Left colon (tissue), 2 donors: ENCODE measurements at places on chromosomes 6 and 20. TPM values are rescaled to one million over a fixed set of nuclear protein-coding genes. Genes with fewer than 3 reads are reported as not detected.

- no peak for DNase-seq
Measured at GRCh38 chr6:162917506-162917905, 189.7 kb downstream of the PACRG start.

DNA sequence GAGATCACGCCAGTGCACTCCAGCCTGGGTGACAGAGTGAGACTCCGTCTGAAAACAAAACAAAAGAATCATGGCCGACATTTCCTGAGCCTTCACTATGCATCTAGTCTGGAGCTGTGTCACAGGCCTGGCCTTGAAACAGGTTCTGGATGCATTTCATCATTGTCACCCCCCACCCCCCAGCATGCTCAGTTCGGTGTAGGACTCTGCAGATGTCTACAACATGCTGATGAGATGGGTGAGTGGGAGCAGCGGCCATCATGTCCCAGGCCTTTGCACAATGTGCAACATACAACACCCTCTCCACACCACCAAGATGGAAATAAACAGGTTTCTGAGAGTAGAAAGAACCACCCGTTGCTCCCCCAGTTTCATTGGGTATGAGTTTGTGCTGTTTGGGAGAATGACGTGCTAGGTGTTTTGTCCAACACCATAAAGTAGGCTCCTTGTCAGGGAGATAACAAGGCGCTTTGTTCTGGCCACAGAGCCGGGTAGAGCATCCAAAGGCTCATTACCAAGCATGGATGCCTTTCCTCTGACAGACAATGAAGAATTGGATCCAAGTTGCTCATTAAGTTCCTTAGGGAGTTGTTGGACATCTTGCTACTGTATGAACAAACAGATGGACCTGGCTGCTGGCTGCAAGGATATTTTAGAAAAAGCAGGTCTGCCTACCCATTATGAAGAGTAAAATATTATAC lies 22.1 kb downstream of the SNHG17 start:
- DNase-seq = no peak

- DNase-seq = no peak
Measured at GRCh38 chr6:118980063-118980462, 45.1 kb upstream of the MCM9 start.

DNA sequence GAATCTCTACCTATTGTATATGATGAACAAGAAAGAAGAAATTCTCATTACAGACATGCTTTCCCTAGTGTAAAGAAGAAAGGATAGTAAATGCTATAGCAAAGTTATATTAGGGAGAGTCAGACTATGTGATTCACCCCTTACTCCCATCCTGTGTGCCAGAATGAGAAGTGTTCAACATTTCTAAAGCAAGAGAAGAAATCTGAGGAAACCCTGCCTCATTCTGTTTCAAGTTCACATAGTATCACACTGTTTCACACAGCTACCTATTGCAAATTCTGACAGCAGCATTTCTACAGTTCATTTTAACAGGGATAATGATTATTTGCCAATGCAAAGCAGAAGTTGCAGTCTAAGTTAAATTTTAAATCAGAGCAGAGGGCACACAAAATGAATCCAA lies 267.2 kb upstream of the TCF21 start:
- DNase-seq = no peak

- DNase-seq = peak; percentile 14
Measured at GRCh38 chr6:34792605-34793500, 970 bp downstream of the BLTP3A start.

DNA sequence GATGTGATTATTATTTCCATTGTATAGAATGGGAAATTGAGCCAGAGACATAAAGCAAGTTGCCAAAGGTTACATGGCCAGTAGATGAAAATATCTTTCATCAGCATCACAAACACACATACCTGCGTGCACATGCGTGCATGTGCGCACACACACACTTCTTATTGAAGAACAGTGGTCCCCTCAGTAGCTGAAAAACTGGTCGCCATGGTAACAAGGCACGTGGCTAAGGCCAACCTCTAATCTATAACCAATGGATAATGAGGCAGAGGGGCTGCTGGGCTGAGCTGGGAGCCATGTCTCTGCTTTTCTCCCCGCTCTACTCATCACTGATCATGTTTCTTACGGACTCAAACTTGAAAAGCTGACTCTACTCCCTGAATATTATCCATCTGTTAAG lies 60.3 kb downstream of the NRSN1 start:
- no peak for DNase-seq

GRCh38 chr6:123997223-123997622 lies 193.6 kb downstream of the NKAIN2 start:
- peak; percentile 29 for DNase-seq

DNA sequence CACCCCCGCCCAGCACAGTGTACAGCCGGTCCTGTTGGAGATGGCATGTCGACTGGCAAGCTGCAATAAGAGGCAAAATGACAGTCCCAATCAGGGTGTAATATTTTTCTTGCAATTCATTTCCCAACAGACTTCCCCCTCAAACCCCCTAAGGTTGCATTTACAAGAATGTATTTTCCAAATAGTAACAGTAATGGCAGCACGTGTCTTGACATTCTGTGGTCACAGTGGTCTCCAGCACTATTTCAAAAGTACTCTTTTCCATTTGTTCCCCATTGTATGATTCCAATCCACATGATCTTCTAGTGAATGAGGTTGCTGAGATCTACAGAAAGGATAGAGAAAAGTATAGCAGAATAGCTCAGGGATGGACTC lies 97.8 kb upstream of the CARMIL1 start:
- no peak for DNase-seq

GRCh38 chr6:29510746-29511300 lies 23.1 kb upstream of the MAS1L start:
- no peak for DNase-seq

- no peak for DNase-seq
Measured at GRCh38 chr6:15420959-15421438, 175.1 kb downstream of the JARID2 start.

- DNase-seq = no peak
Measured at GRCh38 chr6:7129360-7129759, 21.6 kb downstream of the RREB1 start.

DNA sequence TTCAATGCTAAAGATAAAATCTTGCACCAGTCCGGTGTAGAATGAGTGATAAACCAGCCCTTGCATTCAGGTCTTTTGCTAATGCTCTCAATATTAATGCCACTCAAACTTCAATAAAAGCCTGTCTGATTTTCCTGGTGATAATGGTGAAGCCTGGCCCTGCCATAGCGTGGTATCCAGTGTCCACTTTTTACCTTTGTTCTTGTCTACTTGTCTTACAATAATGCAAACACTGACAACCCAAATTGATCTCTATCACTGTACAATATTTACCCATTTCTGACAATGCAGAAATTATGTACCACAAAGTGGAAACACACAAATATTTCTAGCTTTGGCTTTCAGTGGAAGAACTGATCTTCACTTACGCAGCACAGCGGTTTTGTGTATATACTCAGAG lies 189.1 kb downstream of the ZDHHC14 start:
- no peak for DNase-seq

DNA sequence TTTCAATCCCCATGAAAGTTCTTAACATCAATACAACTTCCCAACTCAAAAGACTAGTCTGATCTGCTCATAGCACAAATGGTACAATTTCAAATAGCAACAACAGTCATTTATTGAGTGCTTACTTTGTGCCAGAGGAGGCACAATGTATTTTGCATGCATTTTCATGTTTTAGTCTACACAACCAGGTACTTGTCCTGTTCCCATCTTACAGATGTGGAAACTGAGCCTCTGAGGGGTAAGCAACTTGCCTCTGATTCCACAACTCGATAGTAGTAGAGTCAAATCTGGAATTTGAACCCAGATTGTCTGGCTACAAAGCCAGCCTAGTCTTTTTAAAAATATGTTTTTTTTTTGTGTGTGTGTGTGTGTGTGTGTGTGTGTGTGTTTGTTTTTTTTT lies 45.6 kb upstream of the TBC1D7 start:
- DNase-seq = no peak

DNA sequence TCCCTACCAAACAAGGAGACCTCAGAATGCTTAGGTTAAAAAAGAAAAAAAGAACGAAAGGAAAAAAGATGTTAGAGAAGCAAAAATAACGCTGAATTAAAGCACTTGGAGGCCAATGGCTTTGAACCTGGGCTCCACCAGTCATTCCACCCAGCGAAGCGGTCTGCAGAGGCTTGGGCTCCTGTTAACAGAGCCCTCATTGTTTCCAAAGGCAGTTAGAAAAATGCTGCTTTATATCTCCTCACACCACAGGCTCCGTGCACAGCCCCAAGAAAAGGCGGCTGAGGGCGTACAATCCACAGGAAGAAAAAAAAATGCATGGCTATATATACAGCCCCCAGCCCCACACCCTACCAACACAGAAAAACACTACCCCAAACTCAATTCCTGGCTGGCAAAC lies 255.9 kb downstream of the FOXC1 start:
- no peak for DNase-seq

DNA sequence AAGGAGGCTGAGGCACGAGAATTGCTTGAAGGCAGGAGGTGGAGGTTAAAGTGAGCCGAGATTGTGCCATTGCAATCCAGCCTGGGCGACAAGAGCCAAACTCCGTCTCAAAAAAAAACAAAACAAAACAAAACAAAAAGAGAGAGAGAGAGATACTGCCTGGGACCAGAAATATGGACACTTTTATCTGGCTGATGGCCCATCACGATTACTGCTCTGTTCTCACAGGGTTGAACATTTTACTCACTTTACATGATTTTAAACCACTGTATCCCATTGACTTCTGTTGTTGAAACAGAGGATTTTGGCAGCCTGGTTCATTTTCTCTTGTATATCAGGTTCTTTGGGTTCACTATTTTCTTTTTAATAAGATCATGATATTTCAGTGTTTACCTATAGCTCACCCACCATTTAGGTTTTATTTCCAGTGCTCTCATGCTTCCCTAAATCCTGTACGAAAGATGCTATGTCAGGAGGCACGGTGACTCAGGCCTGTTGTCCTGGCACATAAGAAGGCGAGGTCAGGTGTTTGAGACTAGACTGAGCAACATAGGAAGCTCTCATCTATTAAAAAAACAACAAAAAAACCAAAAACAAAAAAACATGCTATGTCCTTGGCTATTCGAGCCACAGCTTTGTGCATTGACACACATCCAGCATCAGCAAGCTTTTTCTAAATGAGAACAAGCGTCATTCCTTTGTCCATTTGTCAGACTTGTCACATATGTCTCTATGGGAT lies 34.5 kb upstream of the RREB1 start:
- DNase-seq = no peak

DNA sequence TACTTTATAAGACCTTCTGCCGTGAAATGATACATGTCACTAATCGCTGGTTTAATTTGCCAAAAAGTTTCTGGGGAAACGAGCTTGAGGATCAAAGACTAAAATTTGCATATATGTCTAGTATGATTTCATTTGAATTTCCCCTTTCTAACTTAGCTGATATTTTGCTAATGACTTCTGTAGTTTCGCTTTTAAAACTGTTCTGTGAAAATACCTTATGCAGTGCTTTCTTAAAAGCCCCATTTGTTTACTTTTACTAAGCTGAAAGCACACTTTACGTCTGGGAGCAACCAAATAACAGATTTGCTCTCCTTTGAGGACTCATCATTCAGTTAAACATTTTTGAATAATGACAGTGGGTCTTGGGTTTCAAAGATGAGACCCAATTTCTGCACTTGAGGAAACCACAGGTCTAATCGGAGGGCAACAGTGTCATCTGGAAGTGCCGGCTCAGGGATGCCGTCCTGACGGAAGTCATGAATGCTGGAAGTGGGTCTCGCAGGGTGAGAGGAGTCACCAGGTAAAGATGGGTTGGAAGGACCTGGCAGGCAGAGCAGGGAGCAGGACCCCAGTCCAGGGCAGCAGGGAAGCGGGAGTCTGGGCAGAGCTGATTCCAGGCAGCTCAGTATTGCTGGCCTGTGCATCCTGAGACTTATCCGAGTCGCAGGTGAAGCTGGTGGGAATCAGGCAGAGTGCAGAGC lies 33.2 kb downstream of the PLEKHG1 start:
- no peak for DNase-seq

BNIP5 gene
- 11.4 TPM for total RNA-seq

C6orf132 gene
- total RNA-seq = 49.7 TPM

BPIFB4 gene
- total RNA-seq = not detected

RNF39 gene
- total RNA-seq = not detected

MYMX gene
- not detected for total RNA-seq
